Activated CD4-positive, alpha-beta T cell treated with anti-CD3 and anti-CD28 coated beads, Interleukin-2, Interleukin-4, amounts not matched to agents 100 ng/mL and 50 ng/mL, durations not matched to agents 16 hours and 8 hours (primary cell): ENCODE measurements at places on chromosomes 3 and 15.

DNA sequence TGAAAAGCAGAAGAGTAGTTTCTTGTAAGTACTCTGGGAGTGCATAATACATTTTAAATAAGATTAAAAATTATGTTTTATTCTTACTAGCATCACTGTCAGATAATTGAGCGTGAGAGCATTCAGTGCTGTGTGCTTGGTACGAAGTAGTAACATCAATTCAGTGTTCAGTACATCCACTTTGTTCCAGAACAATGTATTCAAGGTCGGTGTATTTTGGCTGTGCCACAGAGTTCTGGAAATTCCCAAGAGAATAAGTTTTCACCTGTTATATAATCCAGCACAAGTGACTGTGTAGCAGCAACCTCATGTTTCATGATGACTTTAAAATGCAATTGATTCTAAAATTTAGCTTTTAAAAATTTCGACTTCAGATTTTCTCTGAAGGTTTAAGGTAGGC, 130.6 kb downstream of the IGF1R start:
- DNase-seq = no peak

GRCh38 chr3:45549961-45550360, 44.6 kb upstream of the LIMD1 start:
- DNase-seq = no peak

- DNase-seq = no peak
These were observed 2.1 kb upstream of the SMCO1 start for GRCh38 chr3:196517162-196517800.

DNA sequence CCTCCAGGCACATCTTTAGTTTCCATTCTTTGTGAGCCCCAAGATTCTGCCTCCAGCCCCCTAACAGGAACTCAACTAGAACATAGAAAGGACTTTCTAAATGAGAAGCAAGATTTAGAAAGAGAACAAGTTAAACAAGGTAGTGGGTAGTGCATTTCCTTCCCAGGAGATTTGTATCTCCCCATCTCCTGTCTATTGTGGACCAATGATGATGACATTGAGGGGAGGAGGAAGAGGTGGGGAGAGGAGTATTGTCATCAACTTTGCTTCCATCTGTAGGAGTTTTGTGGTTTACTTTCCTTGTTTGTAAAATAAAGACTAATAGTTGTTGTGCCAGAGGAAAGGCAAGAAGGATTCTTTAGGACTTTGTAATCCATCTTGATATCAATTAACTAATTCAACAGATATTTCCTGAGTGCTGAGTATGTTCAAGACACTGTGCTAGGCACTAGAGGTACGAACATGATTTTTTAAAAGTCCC, 235.3 kb upstream of the ROPN1 start:
- DNase-seq = no peak

DNA sequence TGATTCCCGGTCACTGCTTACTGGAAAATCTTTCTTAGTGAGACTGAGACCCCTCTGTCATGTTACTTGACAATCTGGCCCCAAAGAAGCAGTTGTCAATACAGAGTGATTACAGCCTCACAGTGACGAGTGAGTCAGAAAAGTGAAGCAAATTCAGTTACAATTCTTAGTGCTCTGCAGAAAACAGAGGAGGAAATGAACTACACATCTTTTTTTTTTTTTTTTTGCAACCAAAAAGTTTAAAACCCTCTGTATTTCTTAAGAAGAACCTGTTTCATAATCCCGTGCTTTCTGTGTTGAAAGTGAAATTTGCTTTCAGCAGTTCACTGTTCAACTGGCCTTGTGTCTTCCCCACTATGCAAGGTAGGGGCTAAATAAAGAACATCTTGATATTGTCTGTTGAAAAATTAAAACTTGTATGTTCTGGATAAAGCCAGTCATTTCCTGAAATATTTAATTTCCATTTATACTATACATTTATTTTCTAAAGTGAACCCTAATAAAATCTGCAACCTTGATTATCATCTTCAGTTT, 1.9 kb downstream of the AQP9 start:
- no peak for DNase-seq
